ENCODE measurements at places on chromosomes 5 and 9.

GRCh38 chr5:147216552-147217154 lies 18.2 kb upstream of the STK32A start:
- no peak for DNase-seq

- no peak for DNase-seq
Observed at GRCh38 chr5:139821806-139822552, 26.4 kb downstream of the PSD2 start.

DNA sequence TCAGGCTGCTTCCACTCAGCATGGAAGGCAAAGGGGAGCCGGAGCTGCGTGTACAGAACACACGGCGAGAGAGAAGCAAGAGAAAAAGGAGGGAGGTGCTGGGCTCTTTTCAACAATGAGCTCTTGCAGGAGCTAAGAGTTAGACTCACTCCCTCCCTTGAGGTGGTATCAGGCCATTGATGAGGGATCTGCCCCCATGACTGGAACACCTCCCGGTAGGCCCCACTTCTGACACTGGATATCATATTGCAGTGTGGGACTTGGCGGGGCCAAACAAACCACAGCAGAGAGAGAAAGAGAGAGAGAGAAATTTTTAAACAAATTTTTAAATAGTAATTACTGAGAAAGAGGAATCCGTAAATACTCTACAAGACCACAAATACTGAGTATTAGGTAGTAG lies 182.2 kb downstream of the TRIO start:
- no peak for DNase-seq

GRCh38 chr5:129094087-129094923 lies at the start of gene ISOC1:
ISOC1 (plus strand) TSS chr5:129094749; CDS start chr5:129094767, 18 bp downstream.
- DNase-seq = peak; percentile 96

- DNase-seq = no peak
Observed at GRCh38 chr5:73668017-73668416, 42.0 kb downstream of the ARHGEF28 start.

- DNase-seq = peak; percentile 87
Observed at GRCh38 chr9:121221664-121222055, 20.0 kb upstream of the RAB14 start.

DNA sequence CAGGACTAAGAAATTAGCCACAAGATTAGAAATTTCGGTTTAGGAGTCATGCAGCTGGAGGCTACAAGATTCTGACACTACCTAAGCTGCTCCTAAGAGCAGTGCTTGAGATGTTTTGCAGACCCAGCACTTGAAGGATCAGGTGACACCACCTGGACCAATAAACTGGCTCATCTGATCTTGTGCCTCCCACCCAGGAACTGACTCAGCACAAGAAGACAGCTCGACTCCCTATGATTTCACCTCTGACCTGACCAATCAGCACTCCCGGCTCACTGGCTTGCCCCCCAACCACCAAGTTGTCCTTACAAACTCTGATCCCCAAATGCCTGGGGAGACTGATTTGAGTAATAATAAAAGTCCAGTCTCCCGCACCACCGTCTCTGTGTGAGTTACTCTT lies 170.4 kb downstream of the TTC39B start:
- DNase-seq = no peak

- DNase-seq = no peak
Observed at GRCh38 chr5:11013793-11014192, 252.8 kb upstream of the DAP start.

DNA sequence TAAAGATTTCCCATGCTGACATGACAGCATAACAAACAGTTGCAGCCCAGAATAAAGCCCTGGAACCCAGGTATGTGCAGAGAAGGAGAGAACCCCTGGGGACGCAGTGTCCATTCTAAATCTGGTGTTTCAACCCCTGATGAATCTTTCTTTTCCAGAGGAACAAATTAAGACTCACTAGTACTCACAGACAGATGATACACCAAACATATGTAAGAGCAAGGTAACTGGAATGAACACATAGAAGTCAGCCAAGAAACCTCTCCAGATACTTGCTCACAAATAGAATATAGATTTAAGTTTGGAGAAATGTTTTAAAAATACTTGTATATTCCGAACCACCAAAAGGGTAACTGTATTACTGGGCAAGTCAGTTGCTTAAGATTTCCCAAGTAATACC lies 130.8 kb upstream of the OTULINL start:
- DNase-seq = no peak

DNA sequence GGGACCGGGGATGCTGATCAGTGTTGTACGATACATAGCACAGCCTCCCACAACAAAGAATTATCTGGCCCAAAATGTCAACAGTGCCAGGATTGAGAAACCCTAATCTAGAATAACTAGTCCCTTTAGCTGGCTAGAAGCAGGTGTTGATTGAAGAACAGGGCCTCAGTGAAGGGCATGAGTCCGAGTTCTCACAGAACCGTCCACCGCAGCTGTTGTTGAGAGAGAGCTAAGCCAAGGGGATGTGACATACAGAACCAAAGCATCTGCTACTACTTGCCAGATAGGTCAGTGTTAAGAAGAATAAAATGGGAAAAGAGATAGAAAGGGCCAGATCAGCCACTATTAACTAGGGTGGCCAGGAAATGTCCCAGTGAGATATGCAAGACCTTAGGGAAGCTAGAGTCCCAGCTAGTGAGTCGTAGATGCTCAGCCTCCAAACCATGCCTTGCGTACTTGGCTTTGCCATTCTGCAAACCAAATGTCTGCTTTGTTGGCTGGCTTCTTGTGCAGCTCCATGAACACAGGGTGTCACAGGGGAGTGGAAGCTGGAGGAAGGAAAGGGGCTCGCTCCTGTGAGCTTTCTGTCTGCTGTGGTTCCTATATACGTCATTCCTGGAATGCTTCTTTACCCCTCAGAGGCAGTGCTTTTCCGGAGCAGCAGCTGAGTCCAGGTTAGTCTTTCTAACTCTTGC lies 68.9 kb downstream of the FBXO38 start:
- no peak for DNase-seq

DNA sequence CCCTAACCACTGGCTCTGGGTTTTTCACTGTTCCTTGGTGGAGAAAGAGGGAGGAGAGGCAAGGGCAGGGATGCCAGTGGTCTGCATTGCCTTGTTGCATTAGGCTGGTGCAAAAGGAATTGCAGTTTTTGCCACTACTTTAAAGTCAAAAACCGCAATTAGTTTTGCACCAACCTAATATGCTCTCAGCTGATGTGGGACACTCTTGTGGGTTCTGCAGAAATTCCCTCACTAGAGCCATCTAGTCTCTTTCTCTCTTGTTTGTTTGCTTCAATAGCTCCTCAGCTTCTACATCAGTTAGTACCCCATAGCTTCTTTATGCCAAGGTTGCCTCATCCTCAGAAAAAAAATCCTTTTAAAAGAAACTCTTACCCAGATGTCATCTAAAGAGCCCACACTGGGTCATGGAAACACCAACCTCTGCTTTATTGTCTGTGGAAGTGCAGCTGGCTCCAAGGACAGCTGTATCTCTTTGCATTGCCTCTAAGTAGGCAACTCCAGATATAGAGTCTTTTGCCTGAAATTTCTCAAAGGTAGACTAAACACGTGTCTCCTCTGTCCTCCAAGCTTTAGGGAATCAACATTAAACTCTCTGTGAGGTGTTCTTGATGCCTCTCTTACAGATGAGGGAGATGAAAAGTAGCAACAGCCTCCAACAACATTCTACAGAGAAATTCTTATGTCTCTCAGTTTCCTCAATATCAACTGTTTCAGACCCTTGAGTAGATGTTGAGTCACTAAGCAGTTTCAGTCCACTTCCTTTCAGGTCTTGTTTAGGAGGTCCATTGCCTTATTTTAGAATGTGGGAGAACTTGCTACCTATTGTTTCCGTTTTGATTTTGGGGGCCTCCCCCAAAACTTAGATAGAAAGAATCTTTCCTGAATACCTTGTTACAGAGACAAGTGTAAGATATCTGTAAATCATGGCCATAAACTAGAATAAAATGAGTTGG lies 84.9 kb upstream of the MEF2C start:
- DNase-seq = no peak

GRCh38 chr5:75320371-75320770 lies 16.6 kb upstream of the HMGCR start:
- DNase-seq = no peak

DNA sequence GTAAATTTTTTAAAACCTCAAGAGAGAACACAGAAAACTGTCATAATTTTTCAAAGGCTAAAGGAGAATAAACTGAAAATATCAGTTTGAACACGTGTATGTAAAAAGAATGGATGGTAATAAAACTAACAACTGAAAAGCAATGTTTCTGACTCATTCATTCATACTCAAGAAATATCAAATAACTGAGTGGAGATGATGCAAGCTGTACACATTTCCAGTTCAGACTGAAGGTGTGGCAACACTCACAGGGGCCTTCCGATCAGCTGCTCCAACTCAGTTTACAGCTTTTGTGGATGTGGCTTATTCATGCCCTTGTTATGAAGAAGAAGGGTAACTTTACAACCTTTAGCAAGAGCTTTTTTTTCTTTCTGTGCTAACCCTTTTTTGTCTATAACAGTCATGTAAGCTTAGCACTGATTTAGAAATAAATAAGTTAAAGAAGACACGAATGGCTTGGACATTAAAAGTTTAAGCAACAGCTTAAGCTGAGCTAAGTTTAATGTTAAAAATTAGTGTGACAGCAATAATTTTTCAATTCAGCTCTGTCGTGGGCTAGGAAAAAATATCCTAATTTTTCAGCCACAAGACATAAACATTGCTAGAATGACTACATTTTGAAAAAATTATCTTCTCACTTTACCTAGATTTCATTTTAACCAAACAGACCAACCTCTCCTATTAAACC lies 453.5 kb downstream of the RAB3C start:
- no peak for DNase-seq

DNA sequence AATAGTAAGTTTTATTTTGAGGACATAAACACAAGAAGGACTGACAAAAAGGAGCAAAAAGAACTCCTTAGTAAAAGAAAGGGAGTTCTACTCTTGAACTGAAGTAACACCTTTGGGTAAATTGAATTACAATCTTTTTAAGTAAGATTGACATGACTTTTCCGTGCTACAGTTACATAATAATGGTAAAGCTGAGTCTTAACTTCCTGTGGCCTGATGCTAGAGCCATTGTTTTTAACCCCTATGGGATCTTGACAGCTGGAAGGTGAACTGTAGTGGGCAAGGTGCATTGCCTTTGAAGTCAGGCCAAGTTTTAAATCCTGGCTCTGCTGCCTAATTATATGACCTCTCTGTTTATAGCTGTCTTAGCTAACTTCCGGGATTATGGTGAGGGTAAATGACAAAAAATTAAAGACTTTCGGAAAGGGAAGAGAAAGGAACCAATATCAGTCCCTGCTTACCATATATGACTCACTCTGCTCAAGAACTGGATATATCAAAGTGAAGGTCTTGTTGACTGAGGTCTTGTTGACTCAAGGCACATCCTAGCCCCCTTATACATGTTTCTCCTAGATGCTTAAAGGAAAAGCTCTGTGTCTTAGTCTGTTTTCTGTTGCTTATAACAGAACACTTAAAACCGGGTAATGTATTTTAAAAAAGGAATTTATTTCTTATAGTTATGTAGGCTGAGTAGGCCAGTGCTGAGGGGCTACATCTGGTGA lies 6.8 kb downstream of the HSD17B4 start:
- no peak for DNase-seq

DNA sequence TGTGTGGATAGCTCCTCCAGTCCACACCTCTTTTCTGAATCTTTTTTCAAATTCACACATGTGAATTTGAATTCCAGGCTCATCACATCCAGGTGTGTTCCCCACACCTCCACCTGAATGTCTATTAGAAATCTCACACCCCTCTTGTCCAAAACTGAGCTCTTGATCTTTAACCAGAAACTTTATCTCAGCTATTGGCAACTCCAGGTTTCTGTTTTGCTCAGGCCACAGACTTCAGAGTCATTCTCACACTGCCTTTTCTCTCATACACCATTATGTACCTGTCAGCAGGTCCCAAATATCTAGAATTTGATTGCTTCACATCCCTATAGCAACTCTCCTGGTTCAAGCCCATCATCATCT lies 11.6 kb downstream of the NIPSNAP3B start:
- DNase-seq = no peak

GRCh38 chr5:27701931-27702903 lies 663.8 kb upstream of the CDH9 start:
- DNase-seq = peak; percentile 21

DNA sequence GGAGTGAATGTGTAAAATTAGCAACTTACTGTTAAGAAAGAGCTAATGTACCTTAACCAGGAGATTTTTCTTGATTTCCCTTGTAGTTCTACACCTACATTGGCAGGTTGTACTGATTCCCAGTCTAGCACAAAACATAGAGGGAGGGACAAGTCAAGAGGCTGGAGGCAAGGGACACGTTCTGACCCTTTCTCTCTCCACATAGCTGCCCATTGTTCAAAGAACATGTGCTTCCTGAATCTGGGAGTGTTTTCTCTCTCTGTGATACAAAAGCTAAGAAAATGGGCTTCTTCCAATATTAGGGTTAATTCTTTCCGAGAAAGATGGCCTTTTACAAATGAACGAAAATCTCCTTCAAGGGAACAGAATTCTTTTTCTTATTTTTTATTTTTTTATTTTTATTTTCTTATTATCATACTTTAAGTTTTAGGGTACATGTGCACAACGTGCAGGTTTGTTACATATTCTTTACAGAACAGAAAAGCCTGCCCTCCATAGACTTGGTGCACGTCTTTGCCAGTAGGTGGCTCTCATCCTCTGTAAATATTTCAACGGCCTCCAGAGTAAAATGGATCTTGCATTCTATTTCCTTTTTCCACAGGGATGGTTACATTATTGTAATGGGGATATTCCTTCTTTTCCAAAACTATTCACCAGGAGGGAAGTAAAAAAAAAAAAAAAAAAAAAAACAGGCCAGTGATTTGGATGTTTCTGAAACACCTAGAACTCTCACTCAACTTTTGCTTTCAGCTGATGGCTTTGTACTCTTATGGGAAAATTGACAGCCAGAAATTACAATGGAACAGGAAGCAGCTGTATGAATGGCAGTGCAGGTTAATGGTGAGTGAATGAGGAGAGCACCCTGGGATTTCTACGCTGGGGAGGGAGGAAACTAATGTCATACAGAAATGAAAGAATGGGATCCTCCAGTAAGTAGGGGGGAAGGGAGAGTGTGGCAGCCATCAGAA lies 13.1 kb upstream of the IFNA5 start:
- peak; percentile 82 for DNase-seq

- DNase-seq = no peak
Observed at GRCh38 chr9:114300846-114301797, 21.8 kb upstream of the ORM1 start.

DNA sequence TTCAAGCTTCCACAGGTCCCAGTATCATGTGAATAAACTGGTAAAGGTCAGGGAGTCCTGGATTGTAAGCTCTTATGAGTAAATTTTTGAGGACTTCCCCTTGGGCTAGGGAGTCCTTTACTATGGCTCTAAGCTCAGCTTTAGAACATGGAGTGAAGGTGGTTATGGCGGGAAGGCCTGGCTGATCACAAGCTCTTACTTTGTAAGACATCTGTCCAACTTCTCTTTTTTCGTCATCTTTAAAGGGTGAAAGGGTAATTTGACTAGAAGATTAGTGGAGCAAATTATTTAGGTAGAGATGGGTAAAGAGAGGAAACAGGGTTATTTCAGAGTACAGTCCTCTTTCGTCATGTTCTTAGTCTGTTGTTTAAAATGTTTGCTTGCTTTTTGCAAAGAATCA lies 155.4 kb downstream of the AOPEP start:
- DNase-seq = no peak

Data from eye (tissue), 1 donor.